ENCODE measurements at places on chromosomes 16 and 17.

- H3K27ac ChIP-seq: peak overlapping the region; percentile 80
- DNase-seq: peak; percentile 77
- no peaks in the 10 kb centered on the region for H3K27me3 ChIP-seq
- no peaks in the 10 kb centered on the region for H3K36me3 ChIP-seq
Measured at GRCh38 chr16:19382084-19382801, 35.4 kb upstream of the TMC5 start.

- no peaks in the 10 kb centered on the region for H3K27me3 ChIP-seq
- no peak overlapping the region for H3K4me3 ChIP-seq
- no peaks in the 10 kb centered on the region for H3K4me1 ChIP-seq
- H3K36me3 ChIP-seq: no peaks in the 10 kb centered on the region
- no peak overlapping the region for H3K27ac ChIP-seq
Measured at GRCh38 chr16:1283996-1284616, 25.3 kb upstream of the UBE2I start.

- no peaks in the 10 kb centered on the region for H3K27me3 ChIP-seq
- no peaks in the 10 kb centered on the region for H3K36me3 ChIP-seq
- peaks cover 19% of the 10 kb centered on the region for H3K4me1 ChIP-seq
Measured at GRCh38 chr16:17439580-17439979, 31.2 kb downstream of the XYLT1 start.

DNA sequence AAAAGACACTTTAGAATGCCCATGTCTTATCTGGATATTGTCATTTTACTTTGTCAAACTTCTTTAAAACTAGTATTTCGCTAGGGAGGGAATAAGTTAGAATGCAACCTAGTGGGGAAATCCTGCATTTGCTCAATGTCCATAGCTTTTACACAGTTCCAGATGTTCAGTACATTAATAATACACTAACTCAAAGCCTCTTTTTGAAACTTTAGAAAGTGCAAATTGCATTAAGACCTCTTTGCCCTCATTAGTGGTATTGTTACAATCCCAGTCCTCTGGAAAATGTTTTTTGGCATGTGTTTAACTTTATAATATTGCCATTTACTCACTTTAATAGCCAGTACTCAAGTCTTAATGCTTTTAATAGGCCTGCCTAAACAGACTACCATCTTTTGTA is 106.8 kb downstream of the BRIP1 start:
- no peak for DNase-seq
- H3K27ac ChIP-seq: no peak overlapping the region
- H3K36me3 ChIP-seq: no peaks in the 10 kb centered on the region
- no peaks in the 10 kb centered on the region for H3K27me3 ChIP-seq
- H3K4me3 ChIP-seq: no peak overlapping the region

DNA sequence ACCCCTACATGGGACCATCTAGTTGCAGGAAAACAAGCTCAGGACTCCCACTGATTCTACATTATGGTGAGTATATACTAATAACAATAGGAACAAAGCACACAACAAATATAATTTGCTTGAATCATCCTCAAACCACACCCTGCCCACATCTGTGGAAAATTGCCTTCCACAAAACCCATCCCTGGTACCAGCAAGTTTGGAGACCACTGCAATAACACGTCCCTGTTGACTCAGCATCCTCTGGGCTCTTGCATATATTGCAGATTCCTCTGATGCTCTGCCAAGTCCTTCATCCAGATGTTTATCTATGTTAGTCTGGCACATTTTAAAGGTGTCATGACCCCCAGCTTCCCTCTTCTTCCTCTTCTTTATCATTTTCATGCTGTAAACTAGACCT is 138.4 kb downstream of the PCTP start:
- no peak overlapping the region for H3K4me3 ChIP-seq
- H3K27ac ChIP-seq: no peak overlapping the region
- H3K27me3 ChIP-seq: no peaks in the 10 kb centered on the region
